ENCODE measurements at places on chromosomes 6 and 20. TPM values are rescaled to one million over a fixed set of nuclear protein-coding genes. Genes with fewer than 3 reads are reported as not detected.

Gene TRIM15
- not detected for polyA plus RNA-seq

Gene AIF1
- polyA plus RNA-seq, result 61.4 TPM

Gene DSP
- 12.3 TPM for polyA plus RNA-seq

Gene CST4
- not detected for polyA plus RNA-seq

Gene SLC16A10
- polyA plus RNA-seq, result 8.2 TPM

Measured in adrenal gland (tissue), 19 donors.